ENCODE measurements at places on chromosomes 11 and 22. TPM values are rescaled to one million over a fixed set of nuclear protein-coding genes. Genes with fewer than 3 reads are reported as not detected.

FAM227A gene
- total RNA-seq, result 1.5 TPM

UPK3A gene
- not detected for total RNA-seq

FXYD2 gene
- not detected for total RNA-seq

KRTAP5-1 gene
- total RNA-seq, result not detected

THRSP gene
- not detected for total RNA-seq

GRCh38 chr11:36295926-36296325, at the start of gene PRR5L:
Gene PRR5L, plus strand, starts transcription at chr11:36296288. Its CDS starts 104,834 bp downstream, at chr11:36401122.
- DNase-seq, result no peak

DNA sequence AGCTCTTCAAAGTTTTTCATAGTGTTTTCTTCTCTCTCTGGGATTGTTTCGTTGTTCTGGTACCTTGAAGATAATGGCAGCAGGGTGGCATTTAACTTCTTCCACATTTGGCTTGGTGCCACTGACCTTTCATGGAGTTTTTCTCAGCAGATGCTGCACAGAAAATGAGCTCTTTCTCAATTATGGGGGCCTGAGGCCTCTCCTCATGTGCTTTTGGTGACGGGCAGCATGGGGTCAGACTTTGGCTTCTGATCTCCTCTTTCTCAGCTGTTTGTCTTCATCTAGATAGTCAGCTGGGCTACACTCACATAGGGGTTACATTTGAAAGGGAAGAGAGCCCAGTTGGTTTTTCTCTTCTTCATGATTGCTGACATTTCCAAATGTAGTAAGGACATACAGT, 76.3 kb downstream of the FAT3 start:
- no peak for DNase-seq

GRCh38 chr11:1479678-1480118, 6.9 kb downstream of the MOB2 start:
- peak; percentile 52 for DNase-seq

GRCh38 chr11:94926698-94927237, 46.6 kb downstream of the CWC15 start:
- DNase-seq, result no peak

DNA sequence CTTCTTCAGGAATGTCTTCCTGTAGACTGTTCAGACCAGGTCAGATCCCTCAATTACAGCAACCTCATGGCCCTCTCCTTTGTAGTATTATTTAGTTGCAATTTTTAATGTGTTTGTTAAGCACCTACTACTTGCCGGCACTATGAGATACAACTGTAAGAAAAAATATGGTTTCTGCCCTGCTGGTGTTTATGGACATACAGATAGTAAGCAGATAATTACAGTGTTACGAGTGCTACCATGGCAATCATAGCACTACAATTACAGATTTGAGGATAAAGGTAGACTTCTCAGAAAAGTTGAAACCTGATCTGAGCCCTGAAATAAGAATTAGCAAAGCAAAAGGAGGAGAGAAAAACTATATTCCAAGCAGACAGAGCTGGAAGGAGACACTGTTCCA, 2.8 kb downstream of the LRRC51 start:
- DNase-seq, result no peak

DNA sequence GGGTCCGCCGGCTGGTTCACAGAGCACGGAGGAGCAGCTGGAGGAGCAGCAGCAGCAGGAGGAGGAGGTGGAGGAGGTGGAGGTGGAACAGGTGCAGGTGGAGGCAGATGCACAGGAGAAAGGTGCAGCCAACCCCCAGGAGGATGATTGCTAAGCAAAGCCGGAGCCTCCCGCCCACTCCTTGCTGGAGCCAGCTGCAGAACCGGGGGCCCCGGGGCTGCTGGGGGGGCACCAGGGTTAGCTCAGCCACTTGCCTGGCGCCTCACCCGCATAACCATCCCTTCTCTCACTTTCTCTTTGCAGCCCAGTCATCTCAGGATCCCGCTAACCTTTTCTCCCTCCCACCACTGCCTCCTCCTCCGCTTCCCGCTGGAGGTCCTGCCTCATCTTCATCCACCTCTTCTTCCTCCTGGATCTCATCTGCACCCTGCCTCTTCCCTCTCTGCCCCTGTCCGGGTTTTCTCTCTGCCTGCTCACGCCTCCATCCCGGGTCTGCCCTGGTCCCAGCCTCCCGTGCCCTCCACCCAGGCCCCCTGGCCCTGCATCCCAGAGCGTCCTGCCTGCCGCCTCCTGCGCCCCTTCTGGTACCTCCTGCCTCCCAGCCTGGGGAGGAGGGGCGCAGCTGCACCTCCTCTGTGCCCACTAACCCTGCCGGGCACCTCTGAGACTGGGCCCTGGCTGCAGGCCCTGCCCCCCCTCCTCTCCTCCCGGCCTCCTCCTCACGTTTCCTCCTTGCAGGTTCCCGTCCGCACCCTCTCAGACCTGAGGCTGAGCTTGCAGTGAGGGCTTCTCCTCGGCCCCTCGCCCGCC, 9.5 kb downstream of the KCTD17 start:
- no peak for DNase-seq

GRCh38 chr11:82076126-82076525, 657.5 kb downstream of the FAM181B start:
- no peak for DNase-seq

- no peak for DNase-seq
These were observed 295.0 kb downstream of the DDX10 start for GRCh38 chr11:108959874-108960273.

GRCh38 chr11:61671527-61671926, 8.7 kb upstream of the DAGLA start:
- no peak for DNase-seq

DNA sequence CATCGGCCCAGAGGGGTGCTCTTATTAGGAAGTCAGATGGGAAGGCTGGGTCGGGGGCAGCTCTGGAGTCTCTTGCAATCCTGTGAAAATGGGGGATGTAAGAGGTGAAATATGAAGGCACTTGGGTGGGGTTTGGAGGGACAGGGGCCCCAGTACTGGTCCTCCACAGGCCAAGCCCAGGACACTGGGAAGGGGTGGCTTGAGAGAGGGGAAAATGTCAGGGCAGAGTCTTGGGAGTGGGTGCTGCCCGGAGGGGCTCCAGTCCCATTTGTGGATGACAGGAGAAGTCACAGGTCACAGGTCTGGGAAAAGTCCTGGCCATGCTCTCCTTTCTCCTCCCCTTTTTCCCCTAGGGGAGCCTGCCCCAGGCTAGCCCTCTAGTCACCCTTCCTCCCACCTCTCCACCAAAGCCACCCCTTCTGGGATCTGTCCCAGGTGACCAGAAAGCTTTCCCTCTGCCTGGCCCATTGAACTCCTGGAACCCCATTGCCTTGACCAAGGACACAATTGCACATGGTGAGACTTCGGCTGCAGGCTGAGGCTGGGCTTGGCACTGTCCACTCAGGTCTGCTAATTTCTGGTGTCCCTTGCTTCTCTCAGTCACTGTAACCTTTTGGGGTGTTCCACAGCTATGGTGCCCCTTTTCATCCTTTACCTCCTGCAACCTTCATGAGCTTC, 1465.0 kb downstream of the TBC1D22A start:
- no peak for DNase-seq

GRCh38 chr11:74673693-74674360, 57.4 kb downstream of the CHRDL2 start:
- no peak for DNase-seq

DNA sequence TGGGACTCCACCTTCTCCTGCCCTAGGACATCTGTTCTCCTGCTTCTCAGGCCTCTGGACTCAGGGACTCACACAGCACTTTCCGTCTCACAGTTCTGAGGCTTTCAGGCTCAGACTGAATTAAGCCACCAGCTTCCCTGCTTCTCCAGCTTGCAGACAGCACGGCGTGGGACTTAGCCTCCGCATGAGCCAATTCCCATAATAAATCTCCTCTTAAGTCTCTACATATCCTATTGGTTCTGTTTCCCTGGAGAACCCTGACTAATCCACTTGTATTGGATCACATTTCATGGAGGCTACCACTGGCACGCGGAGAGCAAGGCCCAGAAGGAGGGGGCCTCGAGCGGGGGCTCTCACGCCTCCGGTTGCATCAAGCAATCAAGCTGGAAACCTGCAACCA, 1313.6 kb downstream of the TBC1D22A start:
- DNase-seq, result no peak

- no peak for DNase-seq
These were observed 17.9 kb downstream of the SEC14L3 start for GRCh38 chr22:30453731-30454510.

GRCh38 chr11:1780700-1781592, 17.2 kb upstream of the CTSD start:
- peak; percentile 85 for DNase-seq

DNA sequence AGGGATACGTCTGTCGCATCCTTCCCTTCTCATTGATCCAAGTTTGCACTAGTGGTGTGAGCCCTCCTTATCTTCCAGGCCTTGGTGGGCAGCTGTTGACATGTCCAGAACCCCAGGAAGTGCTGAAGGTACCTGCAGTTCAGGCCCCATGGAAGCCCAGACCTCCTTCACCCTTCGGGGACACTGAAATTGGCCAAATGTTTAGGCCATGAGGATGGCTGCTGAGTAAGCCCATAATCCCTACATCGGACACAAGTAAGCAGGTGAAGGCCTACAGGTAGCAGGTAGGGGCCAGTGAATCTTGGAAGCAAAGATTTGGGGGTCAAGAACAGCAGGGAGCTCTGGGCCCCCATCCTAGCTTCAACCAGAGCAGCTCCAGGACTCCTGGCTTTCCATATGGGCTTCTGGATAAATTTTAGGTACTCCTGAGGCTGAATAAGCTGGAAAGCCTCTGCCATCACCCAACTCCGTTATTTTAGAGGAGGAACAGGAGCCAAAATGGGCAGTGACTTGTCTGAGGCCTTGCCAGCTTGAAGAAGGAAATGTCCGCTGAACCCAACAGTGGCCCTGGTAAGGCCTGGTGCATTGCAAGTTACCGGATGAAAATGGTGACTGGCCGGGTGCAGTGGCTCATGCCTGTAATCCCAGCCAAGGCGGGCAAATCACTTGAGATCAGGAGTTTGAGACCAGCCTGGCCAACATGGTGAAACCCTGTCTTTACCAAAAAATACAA, 45.2 kb downstream of the MORC2 start:
- DNase-seq, result no peak

DNA sequence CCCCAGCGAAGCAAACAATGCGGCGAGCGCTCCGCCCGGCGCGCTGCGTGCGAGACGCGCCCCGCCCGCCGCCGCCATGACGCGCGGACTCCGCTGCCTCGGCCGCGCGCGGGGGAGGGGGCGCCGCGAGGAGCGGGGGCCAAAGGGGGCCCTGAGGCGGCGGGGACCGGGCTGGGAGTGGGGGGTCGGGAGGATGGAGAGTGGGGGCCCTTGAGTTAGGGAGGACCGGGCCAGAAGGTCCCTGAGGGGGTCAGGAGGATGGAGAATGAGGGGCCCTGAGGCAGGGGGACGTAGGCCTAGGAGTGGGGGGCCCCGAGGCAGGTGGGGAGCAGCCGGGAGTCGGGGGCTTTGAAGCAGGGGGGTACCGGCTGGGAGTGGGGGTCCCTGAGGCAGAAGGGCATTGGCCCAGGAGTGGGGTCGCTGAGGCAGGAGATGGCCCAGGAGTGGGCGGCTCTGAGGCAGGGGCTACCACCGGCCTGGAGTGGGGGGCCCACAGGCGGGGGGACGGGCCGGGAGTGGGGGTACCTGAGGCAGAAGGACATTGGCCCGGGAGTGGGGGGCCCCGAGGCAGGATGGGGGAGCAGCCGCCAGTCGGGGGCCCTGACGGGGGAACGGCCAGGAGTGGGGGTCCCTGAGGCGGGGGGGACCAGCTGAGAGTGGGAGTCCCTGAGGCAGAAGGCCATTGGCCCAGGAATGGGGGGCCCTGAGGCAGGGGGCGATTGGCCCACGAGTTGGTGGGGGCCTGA, at the start of gene BRD1:
BRD1 (minus strand) TSS at position 21 of the 746 bp plus-strand sequence. CDS start 3,556 bp downstream, outside the sequence.
- DNase-seq, result no peak

DNA sequence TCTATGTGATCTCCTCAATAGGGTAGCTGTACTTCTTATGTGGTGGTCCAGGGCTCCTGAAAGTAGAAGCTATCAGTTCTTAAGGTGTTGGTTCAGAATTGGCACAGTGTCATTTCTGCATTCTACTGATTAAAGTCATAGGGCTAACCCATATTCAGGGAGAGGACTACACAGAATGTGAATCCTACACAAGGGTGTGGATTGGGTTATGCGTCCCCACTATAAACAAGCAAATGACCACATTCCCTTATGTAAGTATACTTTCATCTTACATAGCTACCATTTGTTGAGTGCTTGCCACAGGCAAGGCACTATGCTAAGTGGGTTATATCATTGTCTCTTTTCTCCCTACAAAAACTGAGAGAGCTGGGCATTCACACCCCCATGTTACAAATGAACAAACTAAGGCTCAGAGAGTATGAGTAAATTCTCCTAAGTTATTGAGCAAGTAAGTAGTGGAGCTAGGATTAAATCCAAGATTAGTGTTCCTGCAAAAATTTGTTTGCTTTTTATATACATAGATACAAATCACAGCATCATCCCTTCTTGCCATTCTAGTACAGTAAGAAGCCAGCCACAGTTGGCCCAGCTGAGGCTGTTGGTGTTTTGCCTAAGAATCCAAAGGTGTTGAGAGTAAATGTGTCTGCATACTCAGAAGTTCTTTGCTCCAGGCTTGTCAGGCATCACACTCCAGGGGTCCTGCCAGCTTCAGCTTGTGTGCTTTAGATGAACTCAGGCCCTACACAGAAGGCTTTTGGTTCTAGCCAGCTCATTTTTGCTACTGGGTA, 157.8 kb downstream of the KIF18A start:
- no peak for DNase-seq

GRCh38 chr22:26502688-26503561, 9.3 kb downstream of the TFIP11 start:
- no peak for DNase-seq

GRCh38 chr11:73804712-73805111, 17.0 kb downstream of the MRPL48 start:
- no peak for DNase-seq

DNA sequence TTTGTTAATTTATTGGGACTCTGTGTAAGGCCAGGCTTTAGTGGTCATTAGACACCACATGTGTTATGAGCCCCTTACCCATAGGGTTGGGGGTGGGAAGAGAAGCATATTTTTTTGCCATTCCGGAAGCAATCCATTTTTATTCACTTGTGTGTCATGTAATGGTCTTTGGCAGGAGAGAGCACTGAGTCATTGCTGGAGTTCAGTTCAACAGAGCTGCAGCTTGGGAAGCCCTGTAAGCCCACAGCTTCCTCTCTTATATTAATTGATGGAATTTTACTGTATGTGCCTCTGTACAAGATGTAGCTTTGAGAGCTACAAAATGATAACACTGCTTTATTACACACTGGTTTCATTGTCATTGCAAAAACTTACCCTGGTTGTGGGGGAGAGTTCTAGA, 177.3 kb upstream of the SORL1-AS1 start:
- DNase-seq, result no peak

Measured in chondrocyte (in vitro differentiated cells).